ENCODE measurements at places on chromosomes 11 and 22.

GRCh38 chr22:33580310-33580709 is 340.0 kb downstream of the LARGE1 start:
- no peak for DNase-seq

GRCh38 chr11:119373059-119373920 is 8.2 kb downstream of the USP2 start:
- no peak for DNase-seq

DNA sequence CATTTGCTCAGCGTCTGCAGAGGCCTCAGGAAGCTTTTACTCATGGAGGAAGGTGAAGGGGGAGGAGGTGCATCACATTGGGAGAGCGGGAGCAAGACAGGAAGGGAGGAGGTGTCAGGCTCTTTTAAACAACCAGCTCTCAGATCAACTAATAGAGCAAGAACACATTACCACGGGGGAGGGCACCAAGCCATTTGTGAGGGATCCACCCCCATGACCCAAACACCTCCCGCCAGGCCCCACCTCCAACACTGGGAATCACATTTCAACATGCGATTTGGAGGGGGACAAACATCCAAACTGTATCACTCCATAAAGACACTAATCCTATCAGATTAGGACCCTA is 18.9 kb upstream of the THY1 start:
- DNase-seq, result no peak

DNA sequence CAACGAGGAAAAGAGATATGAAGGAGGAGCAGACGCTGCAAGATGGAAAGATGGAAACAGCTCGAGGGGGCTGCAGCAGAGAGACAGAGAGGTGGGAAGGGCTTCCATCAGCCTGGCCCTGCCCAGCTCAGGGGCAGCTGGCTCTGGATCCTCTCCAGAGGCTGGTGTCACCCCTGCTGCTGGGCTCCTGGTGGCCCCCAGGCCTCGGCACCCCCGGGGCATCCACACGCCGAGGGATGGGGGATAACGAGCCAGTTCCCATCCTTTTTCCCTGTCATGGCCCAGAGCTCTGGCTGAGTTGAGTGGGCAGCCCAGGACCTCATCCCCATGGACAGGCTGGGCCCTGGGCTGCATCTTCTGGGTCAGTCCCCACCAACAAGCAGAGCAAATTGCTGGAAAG is 102.3 kb downstream of the ST3GAL4 start:
- DNase-seq, result no peak

DNA sequence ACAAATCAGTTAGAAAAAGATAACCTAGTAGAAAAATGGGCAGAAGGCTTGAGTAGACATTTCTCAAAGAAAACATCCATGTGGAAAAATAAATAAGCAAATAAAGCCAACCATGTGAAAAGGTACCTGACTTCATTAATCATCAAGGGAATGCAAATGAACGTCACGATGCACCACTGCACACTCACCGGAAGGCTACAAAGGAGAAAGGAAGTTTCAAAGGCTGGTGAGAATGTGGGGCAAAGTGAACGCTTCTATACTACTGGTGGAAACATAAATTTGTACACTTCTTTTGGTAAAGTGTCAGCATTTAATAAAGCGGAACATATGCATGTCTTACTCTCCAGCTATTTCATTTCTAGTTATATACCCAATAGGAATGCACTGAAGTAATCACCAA is 166.8 kb downstream of the CSNK2A3 start:
- no peak for DNase-seq
